ENCODE measurements at places on chromosomes 11 and 22.

DNA sequence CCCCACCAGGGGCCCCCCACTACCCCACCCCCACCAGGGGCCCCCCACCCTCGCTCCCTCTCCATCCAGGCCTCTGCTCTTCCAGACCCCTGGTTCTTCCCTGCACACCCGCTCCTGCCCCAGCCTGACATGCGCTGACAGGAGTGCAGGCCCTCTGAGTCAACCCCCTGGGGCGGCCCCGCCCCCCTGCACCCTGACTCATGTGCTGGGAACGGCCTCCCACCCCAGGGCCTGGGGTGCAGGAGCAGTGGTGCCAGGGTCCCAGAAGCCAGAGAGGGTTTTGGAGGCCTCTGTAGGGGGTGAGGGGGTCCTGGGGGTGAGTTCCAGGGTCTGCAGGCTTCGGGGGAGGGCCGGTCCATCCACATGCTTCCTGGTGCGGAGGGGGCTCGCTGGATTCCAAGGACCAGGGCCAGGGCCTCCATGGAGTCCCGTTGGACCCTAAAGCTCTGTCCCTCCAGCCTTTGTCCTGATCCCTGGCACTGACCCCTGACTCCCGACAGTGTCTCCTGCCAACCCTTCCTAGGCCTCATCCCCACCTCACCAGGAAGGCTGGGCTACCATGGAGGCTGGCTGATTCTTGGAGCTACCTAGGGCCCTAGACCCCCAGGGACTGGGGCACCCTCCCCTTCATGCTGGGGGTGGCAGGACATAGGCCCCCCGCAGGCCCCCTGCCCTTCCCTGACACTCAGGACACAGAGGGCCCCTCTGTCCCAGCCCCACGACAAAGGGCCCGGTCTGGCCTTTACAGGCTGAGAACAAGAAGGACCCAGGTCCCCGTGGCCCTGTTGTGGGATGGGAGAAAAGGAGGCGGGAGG lies 583 bp upstream of the PKP3 start:
- DNase-seq, result no peak

DNA sequence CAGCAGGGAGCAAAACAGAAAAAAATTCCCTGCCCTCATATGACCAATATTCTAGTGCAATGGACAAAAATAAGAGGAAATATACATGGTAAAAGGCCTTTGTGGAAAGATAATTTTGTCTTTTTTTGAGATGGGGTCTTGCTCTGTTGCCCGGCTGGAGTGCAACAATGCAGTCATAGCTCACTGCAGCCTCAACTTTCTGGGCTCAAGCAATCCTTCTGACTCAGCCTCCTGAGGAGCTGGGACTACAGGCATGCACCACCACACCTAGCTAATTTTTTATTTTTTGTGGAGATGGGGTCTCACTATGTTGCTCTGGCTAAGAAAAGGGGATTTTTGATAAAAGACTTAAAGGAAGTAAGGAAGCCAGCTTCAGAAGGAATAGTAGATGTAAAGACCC lies 25.7 kb upstream of the DDX10 start:
- DNase-seq, result no peak

DNA sequence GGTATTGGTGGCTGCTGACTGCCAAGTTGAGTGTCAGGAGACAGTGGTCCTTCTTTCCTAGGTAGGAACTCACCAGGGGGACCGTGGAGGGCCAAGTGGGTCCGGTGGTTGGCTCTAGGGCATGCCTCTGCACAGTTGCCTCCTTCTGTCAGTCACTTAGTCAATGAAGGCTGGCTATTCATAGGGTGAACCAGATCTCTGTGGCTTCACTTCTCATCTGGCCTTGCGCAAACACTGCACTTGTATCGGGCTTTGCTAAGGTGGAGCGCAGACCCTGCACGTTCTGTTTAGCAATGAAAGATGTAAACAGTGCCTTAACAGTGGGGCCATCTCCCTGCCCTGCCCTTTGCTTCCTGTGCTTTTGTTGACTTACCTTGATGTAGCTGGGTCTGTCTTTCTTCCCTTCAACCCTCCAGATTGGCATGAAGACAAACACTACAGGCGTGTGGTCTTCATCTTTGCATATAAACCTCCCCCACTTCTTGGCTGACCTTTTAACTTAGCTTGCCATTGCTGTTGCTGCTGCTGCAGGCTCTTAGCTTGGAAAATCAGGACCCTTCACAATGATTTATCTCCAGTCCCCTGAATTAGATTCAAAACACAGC lies 6.7 kb upstream of the SORL1-AS1 start:
- DNase-seq, result no peak

- DNase-seq, result peak; percentile 62
These were observed 615 bp downstream of the POLD4 start for GRCh38 chr11:67352546-67353316.

GRCh38 chr11:107747622-107748021 lies 35.8 kb upstream of the SLN start:
- DNase-seq, result no peak

GRCh38 chr22:25368271-25368670 lies 148.8 kb downstream of the CRYBB2 start:
- DNase-seq, result no peak

- no peak for DNase-seq
These were observed 31.6 kb downstream of the C11orf58 start for GRCh38 chr11:16770016-16770415.

GRCh38 chr11:126194121-126194543 lies 17.3 kb downstream of the RPUSD4 start:
- DNase-seq, result peak; percentile 40

DNA sequence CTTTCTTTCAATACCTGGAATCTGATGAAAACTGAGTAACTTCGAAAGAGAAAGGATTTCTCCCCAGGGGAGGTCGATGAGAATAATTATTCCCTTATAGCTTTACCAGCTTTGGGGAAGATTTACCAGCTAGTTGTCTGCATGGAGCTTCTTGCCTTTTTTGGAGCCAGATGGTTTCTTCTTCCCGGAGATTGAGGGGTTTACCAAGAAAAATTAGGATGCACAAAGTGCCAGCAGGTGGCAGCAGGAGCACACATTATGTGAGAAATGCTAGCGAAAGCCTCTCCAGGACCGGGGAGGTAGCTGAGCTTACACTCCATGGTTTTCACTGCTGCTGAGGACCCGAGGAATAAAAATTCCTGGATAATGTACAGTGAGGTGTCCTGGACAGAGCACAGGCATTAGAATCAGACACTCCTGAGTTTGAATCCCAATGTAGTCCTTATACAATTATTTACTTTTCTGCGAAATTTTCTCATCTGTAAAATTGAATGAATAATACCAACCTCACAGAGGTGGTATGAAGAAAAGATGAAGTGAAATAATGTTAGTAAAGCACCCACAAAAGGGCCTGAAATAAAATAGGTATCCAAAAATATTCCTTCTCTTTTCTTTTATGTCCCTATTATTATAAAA lies 46.0 kb upstream of the PARVA start:
- DNase-seq, result peak; percentile 68

GRCh38 chr11:8060801-8061554 lies 20.0 kb upstream of the TUB start:
- DNase-seq, result no peak

- DNase-seq, result no peak
These were observed 2.4 kb downstream of the IPO7 start for GRCh38 chr11:9386901-9387300.

DNA sequence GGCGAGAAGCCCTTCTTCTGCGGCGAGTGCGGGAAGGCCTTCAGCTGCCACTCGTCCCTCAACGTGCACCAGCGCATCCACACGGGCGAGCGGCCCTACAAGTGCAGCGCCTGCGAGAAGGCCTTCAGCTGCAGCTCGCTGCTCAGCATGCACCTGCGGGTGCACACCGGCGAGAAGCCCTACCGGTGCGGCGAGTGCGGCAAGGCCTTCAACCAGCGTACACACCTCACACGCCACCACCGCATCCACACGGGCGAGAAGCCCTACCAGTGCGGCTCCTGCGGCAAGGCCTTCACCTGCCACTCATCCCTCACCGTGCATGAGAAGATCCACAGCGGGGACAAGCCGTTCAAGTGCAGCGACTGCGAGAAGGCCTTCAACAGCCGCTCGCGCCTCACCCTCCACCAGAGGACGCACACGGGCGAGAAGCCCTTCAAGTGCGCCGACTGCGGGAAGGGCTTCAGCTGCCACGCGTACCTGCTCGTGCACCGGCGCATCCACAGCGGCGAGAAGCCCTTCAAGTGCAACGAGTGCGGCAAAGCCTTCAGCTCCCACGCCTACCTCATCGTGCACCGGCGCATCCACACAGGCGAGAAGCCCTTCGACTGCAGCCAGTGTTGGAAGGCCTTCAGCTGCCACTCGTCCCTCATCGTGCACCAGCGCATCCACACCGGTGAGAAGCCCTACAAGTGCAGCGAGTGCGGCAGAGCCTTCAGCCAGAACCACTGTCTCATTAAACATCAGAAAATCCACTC lies 12.2 kb downstream of the ZNF74 start:
- DNase-seq, result no peak

DNA sequence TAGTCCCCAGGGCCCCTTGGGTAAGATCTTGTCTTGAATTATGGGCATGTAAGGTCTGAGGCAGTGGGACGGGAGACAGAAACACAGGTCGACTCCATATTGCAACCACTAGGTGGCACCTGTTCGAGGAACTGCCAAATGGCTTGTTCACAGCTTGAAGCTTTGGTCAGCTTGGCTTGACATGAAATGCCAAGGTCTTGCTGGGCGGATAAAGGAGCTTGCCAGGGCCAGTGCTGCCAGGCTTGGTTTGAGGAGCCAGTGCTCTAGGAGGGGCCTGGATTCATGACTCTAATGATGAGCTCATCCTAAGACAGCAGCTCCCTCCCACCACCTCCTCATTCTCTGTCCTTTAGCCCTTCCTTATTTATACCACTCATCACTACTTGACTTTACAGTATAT lies 11.9 kb upstream of the NRIP3 start:
- peak; percentile 48 for DNase-seq

DNA sequence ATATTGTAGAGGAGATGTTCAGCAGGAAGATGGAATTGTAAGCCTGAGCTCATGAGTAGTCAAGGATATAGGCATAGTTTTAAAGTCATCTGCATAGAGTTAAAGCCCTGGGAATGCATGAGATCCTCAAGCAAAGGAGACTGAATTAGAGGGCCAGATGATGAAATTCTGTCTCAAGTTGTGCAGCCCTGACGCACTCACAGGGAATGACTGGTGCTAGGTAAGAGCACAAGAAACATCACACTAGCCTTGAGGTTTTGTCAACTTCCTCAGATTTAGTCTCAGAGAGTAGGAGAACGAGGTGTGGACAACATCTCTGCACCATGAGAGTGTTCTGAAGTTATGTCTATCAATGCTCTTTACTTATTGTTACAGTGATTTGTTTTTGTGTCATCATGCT lies 5.8 kb downstream of the RAB38 start:
- no peak for DNase-seq

DNA sequence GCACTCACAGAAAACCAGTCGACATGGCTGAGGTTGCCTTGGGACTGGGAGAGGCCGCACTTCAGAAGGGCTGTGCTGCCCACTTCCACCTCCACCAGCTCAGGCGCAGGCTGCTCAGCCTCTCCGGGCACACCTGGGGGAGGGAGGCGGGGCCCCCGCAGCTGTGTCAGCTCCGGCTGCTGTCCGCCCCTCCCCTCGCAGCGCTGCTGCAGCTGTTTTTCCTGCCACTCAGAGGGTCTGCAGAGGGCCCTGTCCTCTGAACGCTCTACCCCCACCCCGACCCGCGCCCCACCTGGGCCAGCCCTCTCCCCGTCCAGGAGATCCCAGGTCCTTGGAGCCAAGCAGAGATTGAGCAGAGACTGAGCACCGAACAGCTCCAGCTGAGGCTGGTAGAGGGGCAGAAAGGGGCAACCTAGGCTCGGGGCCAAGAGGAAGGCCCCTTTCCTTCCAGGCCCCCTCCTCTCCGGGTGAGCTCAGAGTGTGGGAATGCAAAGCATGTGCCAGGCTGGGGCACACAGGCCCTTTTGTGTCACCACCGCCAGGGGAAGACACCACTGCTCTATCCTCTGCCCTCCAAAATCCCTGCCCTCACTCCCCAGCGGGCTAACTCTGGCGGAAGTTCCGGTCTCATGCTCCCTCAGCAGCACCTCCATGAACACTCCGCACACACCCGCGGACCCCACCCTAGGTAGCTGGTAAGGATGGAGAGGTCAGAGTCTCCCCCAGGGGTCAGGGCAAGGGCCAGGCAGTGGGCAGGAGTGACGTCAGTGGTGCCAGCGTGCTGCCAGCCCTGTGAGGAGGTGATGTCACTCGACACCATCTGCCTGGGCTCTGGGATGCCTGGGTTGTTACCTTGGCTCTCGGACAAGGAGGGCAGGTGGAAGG lies 1.6 kb downstream of the MCAM start:
- peak; percentile 59 for DNase-seq

- DNase-seq, result no peak
These were observed 31.1 kb downstream of the SDHAF2 start for GRCh38 chr11:61460986-61461385.

GRCh38 chr11:102276783-102277182 lies 40.5 kb upstream of the BIRC3 start:
- no peak for DNase-seq

- no peak for DNase-seq
These were observed 33.7 kb upstream of the B3GAT1 start for GRCh38 chr11:134445601-134446325.

- DNase-seq, result no peak
These were observed 7.3 kb upstream of the AMBRA1 start for GRCh38 chr11:46601129-46601528.

Data from stimulated activated naive CD8-positive, alpha-beta T cell treated with anti-CD3 and anti-CD28 coated beads, Interleukin-15, Interleukin-2, amounts not matched to agents 100 U/mL and 50 U/mL, for 24 hours (primary cell).